ENCODE measurements at places on chromosomes 2 and 18. TPM values are rescaled to one million over a fixed set of nuclear protein-coding genes. Genes with fewer than 3 reads are reported as not detected.
A peak's percentile ranks its signal among the peaks of the same experiment; 100 is the strongest.

DNA sequence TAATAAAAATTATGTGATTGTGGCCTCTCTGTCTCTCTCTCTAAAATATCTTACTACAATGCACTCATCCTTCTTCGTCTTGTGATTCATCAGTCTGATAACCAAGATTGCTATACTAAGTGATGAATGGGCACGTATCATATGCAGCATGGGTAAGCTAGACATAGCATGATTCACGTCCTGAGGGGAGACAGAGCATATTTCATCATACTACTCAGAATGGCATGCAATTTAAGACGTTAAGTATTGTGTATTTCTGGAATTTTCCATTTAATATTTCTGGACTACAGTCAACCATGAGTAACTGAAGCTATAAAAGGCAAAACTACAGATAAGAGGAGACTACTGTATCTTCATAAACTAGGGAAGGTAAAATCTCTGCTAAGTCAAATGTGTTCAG is 97.0 kb upstream of the CD226 start:
- H3K36me3 ChIP-seq = no peaks in the 10 kb centered on the region
- DNase-seq = peak; percentile 41
- H3K27me3 ChIP-seq = no peaks in the 10 kb centered on the region
- H3K4me3 ChIP-seq = no peak overlapping the region

- no peak overlapping the region for H3K4me3 ChIP-seq
- DNase-seq = no peak
- H3K36me3 ChIP-seq = no peaks in the 10 kb centered on the region
- no peaks in the 10 kb centered on the region for H3K27me3 ChIP-seq
- H3K4me1 ChIP-seq = no peaks in the 10 kb centered on the region
These were observed 41.7 kb downstream of the PTPRM start for GRCh38 chr18:7608781-7609201.

DNA sequence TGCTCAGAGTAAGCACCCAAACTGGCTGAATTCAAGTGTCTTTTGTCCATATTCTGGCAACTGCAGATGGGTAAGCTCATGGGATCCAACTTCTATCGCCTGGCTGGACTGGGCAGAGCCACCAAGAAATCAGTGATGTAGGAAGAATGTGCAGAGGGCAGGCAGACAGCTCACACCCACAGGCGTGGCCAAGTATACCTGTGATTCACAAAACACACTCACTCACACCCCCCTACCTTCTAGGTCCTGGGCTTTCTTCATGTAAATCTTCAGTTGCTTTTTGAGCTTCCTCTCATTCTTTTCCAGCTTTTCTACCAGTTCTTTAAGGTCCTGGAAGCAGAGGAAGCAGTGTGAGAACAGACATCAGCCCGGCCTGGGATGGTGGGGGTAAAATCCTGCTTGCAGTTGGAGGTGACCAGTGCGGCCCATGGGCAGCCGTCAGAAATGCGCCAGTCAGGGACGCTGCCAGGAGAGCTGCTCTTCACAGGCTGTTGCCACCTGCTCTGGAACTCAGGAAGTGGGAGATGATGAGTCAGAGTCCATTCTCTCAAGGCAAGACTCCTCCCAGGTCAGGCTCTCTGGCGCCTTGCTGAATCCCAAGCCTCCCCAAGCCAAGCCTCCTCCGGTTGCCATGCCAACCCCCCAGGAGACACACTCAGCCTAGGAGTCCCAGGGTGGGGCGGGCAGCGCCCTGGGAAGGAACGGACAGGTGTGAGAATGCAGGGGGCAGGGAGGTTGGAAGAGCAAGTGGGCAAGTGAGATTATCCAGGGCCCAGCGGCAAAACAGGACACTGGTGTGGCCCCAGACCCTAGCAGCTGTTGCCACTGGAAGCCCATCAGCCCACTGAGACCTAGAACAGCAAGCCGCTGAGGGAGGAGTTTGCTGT is 36.2 kb upstream of the ACAA2 start:
- no peaks in the 10 kb centered on the region for H3K36me3 ChIP-seq
- H3K4me3 ChIP-seq = peak overlapping the region; percentile 14
- H3K27ac ChIP-seq = no peak overlapping the region
- H3K27me3 ChIP-seq = no peaks in the 10 kb centered on the region

GRCh38 chr18:40250236-40250635 is 1704.8 kb upstream of the PIK3C3 start:
- no peak for DNase-seq
- H3K36me3 ChIP-seq = no peaks in the 10 kb centered on the region
- H3K4me3 ChIP-seq = no peak overlapping the region
- no peaks in the 10 kb centered on the region for H3K27me3 ChIP-seq
- no peak overlapping the region for H3K27ac ChIP-seq

DNA sequence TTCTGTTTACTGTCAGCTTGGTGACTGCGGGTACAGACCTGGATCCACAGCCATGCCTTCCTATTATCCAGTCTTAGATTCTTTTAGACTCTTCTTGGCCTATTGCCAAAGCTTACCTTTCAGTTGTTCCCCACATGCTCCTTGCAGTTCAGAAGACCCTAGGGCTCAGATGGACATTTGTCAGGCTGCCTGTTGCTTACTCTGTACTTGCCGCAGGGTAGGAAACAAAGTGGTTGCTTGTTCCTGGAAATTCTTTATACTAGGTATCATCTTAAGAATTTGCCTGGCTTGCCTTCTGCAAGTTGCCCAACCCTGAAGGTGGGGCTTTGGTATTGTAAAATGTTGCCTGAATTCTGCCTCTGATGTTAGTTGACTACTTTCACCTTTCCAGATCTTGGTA is 24.4 kb downstream of the CD28 start:
- no peaks in the 10 kb centered on the region for H3K27me3 ChIP-seq
- no peak for DNase-seq
- H3K4me1 ChIP-seq = no peaks in the 10 kb centered on the region
- H3K36me3 ChIP-seq = no peaks in the 10 kb centered on the region
- no peak overlapping the region for H3K4me3 ChIP-seq

- H3K4me1 ChIP-seq = no peaks in the 10 kb centered on the region
- no peak for DNase-seq
- H3K27me3 ChIP-seq = peaks cover 10% of the 10 kb centered on the region
- no peak overlapping the region for H3K4me3 ChIP-seq
These were observed 163.8 kb downstream of the CLIP4 start for GRCh38 chr2:29278966-29279365.

DNA sequence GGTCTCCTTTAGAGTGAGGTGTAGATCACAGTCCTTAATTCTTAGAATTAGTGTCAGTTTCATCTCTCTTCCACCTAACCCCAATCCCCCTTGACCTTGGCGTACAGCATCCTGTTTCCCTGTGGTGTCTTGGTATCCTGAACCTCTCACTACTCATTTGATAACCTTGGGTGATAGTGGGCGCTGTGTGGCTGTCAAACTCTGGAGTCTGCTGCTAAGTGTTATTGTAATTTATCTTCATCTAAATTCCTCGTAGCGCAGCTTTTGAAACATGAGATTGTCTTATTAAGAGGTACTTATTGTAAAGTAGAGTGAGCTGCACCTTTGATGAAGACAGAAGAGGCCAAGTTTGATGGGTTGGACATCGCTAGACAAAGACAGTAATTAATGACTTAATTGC is 222.6 kb upstream of the SPRED2 start:
- H3K4me3 ChIP-seq = no peak overlapping the region
- H3K27ac ChIP-seq = no peak overlapping the region
- no peaks in the 10 kb centered on the region for H3K36me3 ChIP-seq
- peaks cover 5% of the 10 kb centered on the region for H3K27me3 ChIP-seq
- no peaks in the 10 kb centered on the region for H3K4me1 ChIP-seq
- no peak for DNase-seq

GRCh38 chr2:227376656-227377396 is 2.3 kb downstream of the TM4SF20 start:
- no peak for DNase-seq
- H3K36me3 ChIP-seq = no peaks in the 10 kb centered on the region
- no peaks in the 10 kb centered on the region for H3K4me1 ChIP-seq
- peaks cover 3% of the 10 kb centered on the region for H3K27me3 ChIP-seq

DNA sequence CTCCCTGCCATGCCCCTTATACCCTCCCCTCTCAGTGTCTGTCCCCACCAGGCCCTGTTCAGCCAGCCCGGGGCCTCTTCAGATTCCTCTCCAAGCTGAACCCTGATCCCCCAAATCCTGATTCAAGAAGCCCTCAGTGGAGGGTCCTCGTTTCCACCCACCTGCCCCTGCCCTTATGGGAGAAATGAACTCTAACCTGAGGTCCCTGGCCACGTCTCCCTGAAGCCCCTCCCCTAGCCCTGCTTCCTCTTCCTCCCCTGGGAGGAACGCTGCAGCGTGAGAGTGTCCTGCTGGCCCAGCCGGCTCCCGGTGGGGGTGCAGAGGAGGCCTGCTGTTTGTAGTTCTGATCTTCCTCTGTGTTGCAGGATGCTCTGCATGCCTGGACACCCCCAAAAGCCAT is 56.7 kb upstream of the GLI2 start:
- 0 out of 2 replicates have a peak, but pooled peaks cover 2% of the 10 kb centered on the region for H3K4me1 ChIP-seq
- no peak overlapping the region for H3K4me3 ChIP-seq
- DNase-seq = no peak
- no peaks in the 10 kb centered on the region for H3K36me3 ChIP-seq
- no peak overlapping the region for H3K27ac ChIP-seq
- H3K27me3 ChIP-seq = peaks cover 5% of the 10 kb centered on the region

GRCh38 chr2:174682007-174682577 is 82.2 kb downstream of the CHRNA1 start:
- H3K36me3 ChIP-seq = no peaks in the 10 kb centered on the region
- peaks cover 20% of the 10 kb centered on the region for H3K27me3 ChIP-seq
- DNase-seq = no peak
- peak overlapping the region; percentile 41 for H3K4me3 ChIP-seq
- peaks cover 6% of the 10 kb centered on the region for H3K4me1 ChIP-seq
- peak overlapping the region; percentile 44 for H3K27ac ChIP-seq

DNA sequence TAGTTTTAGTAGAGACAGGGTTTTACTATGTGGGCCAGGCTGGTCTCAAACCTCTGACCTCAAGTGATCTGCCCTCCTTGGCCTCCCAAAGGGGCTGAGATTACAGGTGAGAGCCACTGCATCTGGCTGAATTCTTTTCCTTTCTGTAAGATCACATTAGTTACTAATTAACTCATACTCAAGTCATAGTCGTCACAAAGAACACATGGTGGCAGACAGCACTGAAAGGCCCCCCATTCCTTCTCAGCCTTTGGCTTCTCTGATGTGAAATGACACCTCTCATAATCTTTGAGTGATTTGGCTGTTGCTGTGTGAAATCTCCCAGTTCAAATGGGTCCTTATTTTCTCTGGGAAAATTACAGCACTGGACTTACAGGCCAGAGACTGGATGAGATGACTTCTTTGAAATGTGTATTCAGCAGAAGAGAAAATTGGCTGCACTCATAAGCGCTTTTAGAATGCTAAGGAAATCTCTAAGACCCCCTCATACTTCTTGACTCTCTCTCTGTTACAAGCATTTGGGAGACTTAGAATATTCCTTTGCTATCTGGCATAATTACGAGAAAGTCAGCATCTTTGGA is 764.8 kb downstream of the RNF144A start:
- H3K4me1 ChIP-seq = no peaks in the 10 kb centered on the region
- H3K36me3 ChIP-seq = no peaks in the 10 kb centered on the region
- H3K27ac ChIP-seq = no peak overlapping the region
- H3K4me3 ChIP-seq = no peak overlapping the region
- no peaks in the 10 kb centered on the region for H3K27me3 ChIP-seq

DNA sequence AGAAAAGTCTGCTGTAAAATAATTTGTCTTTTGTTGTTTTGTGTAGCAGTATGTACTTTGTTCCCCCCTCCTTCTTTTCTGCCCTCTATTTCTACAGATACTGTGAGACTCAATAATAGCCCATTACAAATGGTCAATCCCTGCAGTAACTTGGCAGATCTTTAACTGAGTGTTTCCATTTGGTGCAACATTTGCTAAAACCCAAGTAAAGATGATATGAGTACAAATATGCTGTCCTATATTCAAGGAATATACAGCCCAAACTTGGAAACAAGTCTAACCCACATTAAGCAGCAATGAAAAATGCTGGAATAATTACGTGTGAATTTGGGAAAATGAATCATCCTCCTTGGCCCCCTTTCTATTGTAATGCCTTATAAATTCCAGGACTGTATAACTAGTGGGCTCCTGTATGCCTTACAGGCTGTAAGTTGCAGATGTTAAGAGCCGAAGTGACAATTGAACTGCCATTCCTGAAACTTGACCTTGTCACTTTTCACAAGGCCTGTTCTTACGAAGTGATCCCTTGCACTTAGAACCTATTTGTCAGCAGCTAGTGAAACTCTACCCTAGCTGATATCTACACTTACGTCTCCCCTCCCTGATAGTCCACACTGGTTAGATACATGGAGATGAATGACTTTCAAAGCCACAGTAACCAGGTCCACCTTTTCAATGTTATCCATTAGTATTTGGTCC is 104.9 kb downstream of the IRS1 start:
- no peaks in the 10 kb centered on the region for H3K36me3 ChIP-seq
- no peaks in the 10 kb centered on the region for H3K4me1 ChIP-seq
- H3K4me3 ChIP-seq = no peak overlapping the region

GPR35 gene
- total RNA-seq = 1.3 TPM

TAF1B gene
- total RNA-seq = 35.2 TPM

HS6ST1 gene
- total RNA-seq = 22.0 TPM

PIEZO2 gene
- 0.57 TPM for total RNA-seq

RTP5 gene
- total RNA-seq = not detected

CDK15 gene
- 4.8 TPM for total RNA-seq

SERPINB13 gene
- total RNA-seq = not detected

Measured in Panc1 (cell line).